G401 (cell line): ENCODE measurements at places on chromosomes 5 and 9.

DNA sequence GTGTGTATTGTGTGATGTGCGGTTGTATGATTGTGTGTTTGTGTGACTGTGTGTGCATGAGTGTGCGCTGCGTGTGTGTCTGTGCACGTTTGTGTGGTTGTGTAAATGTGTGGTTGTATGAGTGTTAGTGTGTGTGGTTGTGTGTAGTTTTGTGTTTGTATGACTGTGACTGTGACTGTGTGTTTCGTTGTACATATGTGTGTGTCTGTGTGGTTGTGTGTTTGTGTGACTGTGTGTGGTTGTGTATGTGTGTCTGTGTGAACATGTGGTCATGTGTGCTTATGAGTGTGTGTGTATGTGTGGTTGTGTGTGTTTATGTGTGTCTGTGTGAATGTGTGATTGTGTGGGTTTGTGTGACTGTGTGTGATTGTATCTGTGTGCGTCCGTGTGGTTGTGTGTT, 197.8 kb downstream of the TTLL11 start:
- no peak for DNase-seq

- no peak for DNase-seq
These were observed 142.2 kb downstream of the FGF10 start for GRCh38 chr5:44246986-44247385.

DNA sequence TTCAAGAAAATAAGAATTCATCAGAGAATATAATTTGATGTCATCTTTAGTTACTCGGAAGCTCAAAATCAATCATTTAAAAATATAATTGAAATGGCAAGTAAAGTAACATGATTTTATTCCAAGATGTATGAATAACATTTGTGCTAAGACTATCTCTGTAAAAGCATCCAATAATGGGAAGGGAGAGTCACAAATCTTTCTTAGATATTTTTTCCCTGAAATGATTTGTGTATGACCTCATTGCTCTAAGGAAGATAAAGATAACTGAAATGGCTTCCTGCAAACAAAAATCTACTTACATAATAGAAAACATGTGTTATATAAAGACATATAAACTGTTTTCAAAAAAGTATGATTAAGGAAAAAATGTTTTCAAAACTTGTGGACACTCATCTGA, 97.4 kb upstream of the FGF10 start:
- DNase-seq, result no peak

GRCh38 chr5:115333164-115333563, 36.7 kb upstream of the CCDC112 start:
- no peak for DNase-seq

GRCh38 chr9:114855488-114855887, 49.6 kb upstream of the TNFSF15 start:
- peak; percentile 3 for DNase-seq

- peak; percentile 35 for DNase-seq
These were observed 531 bp downstream of the MVB12B start for GRCh38 chr9:126327006-126327713.

DNA sequence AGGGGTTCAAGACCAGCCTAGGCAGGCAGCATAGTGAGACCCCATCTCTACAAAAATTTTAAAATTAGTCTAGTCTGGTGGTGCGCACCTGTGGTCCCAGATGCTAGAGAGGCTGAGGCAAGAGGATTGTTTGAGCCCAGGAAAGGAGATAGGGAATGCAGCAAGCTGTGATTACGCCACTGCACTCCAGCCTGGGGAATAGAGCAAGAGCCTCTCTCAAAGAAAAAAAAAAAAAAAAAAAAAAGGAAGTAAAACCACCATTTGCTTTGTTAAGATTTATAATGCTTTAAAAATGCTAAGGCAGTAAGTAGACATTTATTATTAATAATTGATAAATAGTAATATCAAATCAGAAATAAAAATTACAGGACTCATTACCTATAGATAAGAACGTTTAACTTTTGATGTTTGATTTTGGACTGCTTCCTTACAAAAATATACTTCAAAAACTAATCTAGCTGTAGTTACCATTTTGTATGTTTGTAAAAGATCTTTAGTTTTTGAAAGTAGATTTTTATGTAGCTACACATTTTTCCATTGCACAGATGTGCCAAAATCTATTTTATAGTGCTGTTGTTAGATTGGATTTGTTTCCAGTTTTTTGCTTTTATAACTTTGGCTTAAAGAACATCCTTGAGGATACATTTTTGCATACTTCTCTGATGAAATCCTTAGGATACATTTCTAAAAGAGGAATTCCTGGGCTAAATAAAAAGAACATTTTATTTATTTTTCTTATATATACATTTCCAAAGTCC, 86.4 kb downstream of the INIP start:
- no peak for DNase-seq

DNA sequence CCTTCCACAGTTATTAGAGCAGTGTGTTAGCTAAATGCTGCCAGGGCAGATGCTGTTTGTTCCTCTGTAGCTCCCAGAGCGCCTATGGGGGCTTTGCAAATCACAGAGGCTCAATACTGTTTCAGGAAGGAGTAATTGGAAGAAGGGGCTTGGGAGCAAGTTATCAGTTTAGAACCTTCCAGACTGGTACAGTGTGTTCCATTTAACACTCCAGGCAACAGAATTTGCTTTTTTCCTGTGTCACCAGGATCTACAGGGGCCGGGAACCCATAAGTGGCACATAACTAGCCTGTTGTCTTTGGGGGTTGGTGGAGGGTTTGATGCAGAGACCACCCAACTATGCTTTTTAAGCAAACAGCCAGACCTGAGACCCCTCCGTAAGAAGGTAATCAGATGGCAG, 307.3 kb upstream of the KCNN2 start:
- no peak for DNase-seq

- DNase-seq, result no peak
These were observed 558 bp upstream of the SMAD5 start for GRCh38 chr5:136132087-136132486.

- no peak for DNase-seq
These were observed 121.9 kb upstream of the CXCL14 start for GRCh38 chr5:135700731-135701130.

DNA sequence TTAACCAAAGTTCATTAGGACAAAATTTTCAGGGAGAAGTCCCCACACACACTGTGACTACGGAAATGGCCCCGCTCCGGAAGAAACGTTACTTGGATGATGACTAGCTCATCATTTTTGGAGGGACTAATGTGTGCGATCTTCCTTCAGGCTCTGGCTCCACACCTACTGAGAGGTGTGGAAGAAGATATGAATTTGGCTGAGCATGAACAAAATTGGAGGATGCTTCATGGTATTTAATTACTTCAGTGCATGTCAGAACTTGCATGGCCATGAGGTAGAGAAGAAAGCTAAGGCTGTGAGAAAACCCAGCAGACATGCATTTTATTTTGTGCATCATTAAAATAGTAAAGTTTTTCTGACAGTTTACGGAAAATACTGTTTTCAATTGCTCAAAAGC, 202.1 kb upstream of the TLE4 start:
- no peak for DNase-seq

DNA sequence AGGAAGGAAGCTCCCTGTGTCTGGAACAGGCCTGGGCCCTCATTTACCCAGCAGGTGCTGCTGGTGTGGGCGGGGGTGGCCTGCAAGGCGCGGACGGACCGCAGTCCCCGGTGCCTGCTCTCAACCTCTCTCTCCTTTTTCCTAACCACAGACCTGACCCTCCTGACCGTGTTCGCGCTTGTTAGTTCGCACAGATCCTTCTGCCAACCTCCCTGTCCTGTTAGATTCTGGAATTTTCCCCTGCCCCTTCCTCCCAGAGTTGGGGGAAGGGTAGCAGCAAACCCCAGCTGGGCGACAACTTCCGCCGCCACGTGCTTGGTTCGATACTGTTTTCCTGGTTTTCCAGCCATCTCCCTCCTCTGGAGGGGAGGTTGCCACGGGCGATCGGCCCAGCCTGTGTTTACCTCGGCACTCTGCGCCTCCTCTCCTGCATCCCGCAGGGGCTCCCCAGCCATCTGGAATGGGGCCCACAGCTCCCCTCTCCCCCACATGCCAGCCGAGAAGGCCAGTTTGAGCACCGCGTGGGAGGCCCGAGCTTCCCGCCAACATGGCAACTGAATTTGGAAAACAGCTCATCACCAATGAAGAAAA, 70.8 kb upstream of the UNC5A start:
- DNase-seq, result peak; percentile 88

GRCh38 chr5:109922381-109922995, 232.8 kb downstream of the MAN2A1 start:
- no peak for DNase-seq

DNA sequence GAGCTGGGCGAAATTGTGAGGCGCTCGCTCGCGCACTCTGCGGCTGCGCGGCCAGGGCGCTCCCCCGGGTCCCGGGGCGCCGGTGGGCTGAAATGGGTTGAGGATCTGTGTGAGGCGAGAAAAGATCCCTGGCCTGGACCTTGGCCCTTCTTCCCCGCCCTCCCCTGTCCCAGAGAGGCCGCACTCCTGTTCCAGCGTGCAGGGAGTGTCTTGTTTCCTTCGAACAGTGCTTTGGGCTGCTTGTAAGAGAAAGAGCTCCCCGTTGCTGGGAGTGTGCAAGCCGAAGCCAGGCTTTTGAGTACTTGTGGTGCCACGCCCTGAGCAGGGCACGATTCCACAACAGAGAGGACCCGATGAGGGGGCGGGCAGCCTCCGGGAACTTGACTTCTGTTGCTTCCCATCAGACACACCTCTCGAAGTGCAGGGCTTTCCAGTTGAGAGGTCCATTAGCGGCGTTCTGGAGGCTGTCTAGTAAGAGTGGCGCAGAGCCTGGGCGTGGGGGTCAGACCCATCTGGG, 535 bp downstream of the DOLPP1 start:
- no peak for DNase-seq

DNA sequence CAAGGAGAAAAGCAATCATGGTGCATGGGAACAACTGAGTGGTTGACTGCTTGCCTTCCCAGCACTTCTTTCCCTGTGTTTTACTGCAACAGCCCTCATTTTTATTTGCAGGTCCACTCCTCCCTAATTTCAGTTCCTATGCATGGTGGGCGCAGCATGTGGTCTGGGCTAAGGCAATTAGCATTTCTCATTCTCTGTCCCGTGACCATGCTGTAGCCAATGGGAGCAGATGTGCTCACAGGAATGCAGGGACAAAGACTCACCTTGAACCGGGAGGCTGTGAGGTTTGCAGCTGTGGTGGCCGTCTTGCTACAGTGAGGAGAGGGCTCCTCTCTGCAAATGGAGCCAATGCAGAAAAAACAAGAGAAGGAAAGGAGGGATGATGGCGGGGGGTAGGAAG, 315.5 kb downstream of the SLIT3 start:
- DNase-seq, result no peak

DNA sequence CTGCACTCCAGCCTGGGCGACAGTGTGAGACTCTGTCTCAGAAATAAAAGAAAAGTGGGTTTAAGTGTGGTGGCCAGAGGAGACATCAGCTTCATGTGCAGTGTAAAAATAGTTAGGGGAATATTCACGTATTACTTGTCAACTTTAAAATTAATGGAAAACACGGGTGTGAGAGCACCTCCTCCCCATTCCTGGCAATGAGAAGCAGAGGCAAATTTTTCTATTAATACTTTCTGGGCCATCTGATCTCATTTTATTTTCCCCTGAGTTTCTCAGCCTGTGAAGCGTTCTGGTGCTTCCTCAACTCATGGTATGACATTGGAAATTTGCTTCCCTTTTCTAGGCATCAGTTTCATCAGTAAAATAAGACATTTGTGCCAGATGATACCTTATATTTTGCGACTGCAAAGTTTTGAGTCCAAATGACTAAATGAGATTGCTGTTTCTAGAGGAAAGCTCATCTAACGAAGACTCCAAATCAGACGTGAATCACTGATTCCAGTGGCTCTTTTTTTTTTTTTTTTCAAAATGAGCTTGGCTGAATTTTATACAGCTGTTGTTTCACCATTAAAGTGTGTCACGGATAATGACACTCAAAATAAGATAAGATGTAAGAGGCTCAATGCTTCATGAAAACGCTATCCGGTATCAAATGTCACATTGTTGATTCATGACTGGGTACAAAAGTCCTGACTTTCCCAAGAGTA, 104.6 kb downstream of the MSX2 start:
- no peak for DNase-seq

GRCh38 chr9:114486205-114486963, 18.9 kb downstream of the WHRN start:
- no peak for DNase-seq

DNA sequence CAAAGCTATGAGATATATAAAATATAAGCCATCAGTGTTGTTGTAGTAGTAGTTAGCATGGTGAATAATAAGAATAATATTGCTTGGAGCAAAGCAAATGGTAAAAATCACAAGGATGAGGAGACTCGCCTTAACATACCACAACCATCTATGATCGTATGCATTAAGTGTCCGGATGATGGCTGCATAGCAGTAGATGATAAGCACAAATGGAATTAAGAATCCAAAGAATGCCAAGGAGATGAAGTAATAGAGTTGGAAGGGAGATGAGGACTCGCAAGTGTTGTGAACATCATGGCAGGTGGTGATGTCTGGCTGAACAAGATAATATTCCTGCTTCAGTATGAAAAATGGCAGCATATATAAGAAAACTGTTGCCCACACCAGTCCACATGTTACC, 5.5 kb downstream of the F2RL2 start:
- no peak for DNase-seq

- no peak for DNase-seq
These were observed 3.2 kb downstream of the RELL2 start for GRCh38 chr5:141640051-141640415.

DNA sequence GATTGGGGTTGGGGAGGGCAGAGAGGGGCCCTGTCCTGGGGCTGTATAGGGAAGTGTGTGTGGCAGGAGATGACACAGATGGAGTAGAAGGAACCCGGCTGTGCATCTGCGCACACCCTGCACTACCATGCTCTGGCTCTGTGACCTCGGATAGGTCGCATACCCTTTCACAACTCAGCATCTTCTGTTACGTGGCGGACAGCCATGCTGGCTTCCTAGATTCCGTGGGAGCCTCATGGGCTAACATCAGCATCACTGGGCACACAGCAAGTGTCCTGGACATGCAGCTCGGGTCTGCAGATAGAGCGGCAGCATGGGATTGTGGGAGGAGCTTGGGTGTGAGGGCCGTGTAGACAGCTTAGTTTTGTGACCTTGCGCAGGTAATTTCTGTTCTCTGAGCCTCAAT, 9.2 kb downstream of the ARPC5L start:
- no peak for DNase-seq
